PC-9 (cell line): ENCODE measurements at places on chromosomes 16 and 17. TPM values are rescaled to one million over a fixed set of nuclear protein-coding genes. Genes with fewer than 3 reads are reported as not detected.

Gene NACA2
- not detected in 2 replicates for total RNA-seq

Gene CFAP97D1
- not detected in 2 replicates for total RNA-seq

Gene GLOD4
- total RNA-seq = 110 and 123 TPM in 2 replicates

DNA sequence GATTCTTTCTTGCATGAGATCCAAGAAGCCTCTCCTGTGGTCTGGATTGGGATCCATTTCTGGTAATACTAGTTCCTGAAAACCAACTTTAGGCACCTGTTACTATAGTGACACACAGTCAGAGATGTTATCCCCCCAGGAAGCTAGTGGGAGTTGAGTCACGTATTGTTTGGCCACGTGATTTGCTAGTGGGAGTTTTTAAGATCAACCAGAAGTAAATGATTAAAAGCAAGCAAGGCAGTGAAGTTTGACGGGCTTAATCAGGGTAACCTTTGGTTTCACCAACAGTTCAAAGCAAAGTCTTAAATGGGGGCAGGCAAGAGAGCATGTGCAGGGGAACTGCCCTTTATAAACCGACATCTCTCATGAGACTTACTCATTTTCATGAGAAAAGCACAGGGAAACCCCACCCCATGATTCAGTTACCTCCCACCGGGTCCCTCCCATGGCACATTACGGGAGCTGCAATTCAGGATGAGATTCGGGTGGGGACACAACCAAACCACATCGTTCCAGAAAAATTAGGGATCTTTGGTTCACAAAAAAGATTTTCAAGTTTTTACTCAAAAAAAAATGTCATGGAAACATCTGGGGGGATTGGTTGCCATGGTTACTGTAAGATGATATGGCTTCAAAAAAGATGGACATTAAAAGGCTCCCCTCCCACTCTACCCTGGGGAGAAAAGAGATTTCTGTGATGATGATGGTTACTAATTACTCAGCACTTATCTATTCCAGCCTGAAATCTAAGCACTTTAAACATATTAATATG lies 483.1 kb upstream of the ERCC4 start:
- peak; percentile 58 for DNase-seq

- no peak for DNase-seq
Observed at GRCh38 chr17:78474614-78475146, 96.2 kb downstream of the PGS1 start.

DNA sequence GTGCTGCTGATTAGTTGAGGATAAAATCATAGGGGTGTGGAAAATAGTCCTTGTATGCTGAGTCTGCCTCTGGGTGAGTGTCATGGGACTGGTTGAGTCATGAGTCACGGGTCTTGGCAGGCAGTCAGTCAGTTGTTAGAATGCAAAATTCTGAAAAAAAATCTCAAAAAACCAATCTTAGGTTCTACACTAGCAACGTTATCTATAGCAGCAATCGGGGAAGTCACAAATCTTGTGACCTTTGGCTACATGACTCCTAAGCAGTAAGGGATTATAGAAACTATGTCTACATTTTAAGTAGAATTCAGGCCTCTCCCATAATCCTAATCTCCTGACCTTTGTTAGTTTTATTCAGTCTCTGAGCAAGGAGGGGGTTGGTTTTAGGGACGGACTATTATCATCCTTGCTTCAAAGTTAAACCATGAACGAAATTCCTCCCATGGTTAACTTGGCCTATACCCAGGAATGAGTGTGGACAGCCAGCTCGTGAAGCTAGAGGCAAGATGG lies 18.0 kb upstream of the PMFBP1 start:
- DNase-seq = no peak

- no peak for DNase-seq
Observed at GRCh38 chr17:38674014-38674748, 576 bp downstream of the EPOP start.

DNA sequence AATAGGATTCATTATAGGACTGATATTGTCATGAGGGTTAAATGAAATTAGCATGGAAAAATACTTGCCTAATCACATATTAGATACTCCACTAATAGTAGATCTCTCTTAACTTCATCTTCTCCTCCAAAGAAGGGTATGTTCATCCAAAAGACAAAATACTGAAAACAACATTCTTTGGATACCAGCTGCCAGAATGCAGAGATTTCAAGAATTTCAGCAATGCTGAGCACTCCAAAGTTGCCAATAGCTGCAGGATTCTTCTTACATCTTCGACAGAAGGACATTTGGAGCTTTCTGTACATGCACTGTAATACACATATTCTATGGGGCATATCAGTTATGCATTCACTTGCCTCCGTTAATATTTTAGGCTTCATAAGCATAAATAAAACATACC lies 436.5 kb downstream of the HAPSTR1 start:
- no peak for DNase-seq

GRCh38 chr17:15194859-15195277 lies 70.3 kb downstream of the PMP22 start:
- no peak for DNase-seq

- DNase-seq = no peak
Observed at GRCh38 chr16:86042393-86042792, 143.4 kb downstream of the IRF8 start.
